ENCODE measurements at places on chromosomes 13 and 19.

DNA sequence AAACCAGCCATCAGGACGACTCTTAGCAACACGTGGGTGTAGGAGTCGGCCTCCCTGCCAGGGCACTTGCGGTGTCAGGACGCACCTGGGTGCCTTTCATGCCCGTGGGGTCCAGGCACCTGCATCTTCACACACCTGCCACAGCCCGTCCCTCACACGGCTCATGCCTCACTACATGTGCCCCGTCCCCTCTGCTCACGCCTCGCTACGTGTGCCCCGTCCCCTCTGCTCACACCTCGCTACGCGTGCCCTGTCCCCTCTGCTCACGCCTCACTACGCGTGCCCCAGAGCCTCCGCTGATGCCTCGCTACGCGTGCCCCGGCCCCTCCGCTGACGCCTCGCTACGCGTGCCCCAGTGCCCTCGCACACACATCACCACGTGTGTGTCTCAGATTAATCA is 58.0 kb upstream of the F7 start:
- DNase-seq, result no peak

- DNase-seq, result no peak
Observed at GRCh38 chr19:38039966-38040365, 133.0 kb downstream of the SIPA1L3 start.

DNA sequence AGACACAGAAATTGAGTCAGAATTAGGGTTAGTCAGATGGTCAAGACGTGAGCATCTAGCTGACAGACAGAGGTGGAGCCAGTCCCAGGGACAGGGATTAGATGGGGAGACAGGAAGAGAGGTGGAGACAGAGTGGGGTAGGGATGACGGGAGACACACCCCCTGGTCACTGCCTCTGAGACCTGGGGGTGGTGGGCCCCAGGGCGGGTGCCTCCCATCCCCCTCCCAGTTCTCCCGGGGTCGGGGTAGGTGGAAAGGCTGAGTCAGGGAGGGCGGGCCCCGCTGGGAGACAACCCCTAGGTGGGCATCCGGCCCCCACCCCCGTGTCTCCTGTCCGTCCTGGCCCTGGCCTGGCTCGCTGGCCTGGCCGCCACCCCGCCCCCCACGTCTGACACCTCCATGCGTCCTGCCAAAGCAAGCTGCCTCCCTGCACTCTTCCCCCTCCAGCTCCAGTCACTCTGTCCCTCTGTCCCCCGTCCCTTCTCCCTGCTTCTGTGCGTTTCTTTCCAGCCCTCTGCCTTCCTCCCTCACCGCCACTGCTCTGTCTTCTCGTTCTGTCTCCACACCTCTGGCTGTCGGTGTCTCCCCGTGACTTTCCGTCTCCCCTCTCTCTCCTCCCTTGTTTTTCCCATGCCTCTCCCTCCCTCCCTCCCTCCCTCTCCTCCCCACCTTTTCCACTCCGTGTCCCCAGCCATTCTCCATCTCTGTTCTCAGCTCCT is 15.1 kb downstream of the CCDC97 start:
- no peak for DNase-seq

DNA sequence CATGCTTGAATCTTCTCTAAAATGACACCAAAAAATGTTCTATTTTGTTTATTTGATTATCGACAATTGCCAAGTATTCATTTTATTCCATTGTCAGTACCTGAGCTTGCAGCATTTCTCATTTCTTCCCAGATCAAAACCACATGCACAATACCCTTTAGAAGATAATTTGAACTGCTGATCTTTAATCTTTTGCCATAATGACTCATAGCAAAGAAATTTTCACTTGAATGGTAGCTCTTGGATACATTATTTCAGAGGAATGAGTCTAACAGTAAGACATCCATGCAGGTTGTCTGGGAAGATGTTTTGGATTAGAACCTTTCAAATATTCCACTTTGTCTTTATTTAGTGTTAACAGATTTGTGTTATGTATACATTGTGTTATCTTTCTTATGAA is 42.0 kb upstream of the RXFP2 start:
- no peak for DNase-seq

DNA sequence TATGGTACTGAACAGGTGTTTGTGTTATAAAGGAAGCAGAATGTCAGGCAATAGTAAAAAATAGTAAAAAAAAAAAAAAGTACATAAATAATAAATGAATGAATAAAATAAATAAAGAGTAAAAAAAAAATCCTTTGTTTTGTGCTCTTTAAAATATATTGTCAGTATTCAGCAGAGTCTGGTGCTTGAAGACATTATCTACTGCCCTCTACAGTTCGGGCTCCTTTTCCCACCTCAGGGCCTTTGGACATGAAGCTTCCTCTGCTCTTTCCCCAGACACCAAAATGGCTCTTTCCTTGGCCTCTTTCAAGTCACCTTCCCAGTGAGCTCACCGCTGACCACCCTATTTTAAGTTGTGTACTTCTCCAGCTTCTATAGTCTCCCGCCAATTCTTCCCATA is 137.5 kb downstream of the TNFRSF19 start:
- no peak for DNase-seq
